ENCODE measurements at places on chromosomes 1 and 21. TPM values are rescaled to one million over a fixed set of nuclear protein-coding genes. Genes with fewer than 3 reads are reported as not detected.

DNA sequence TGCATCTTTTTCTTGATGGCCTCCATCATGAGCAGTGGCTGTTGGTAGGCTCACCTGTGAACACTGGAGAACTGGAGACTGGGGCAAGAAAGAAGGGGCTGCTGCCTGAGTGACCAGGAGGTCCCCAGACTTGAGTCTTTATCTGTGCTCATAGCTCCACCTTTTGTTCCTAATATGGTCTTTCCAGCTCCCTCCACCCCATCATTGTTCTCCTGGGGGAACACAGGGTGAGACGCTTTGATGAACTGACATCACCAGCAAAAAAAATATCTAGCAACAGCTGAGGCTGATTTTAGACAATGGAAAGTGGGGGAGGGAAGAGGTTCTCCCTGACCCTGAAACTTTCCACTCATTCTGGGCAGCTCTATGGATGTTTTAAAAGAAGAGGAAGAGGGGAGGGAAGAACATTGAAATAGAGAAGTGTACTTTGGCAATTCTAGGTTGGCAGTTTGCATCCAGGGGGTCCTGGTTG lies at the start of gene TPM3:
TSS of gene TPM3 (minus strand) at position 111 of the 472 bp plus-strand sequence. CDS start at position 29, 82 bp downstream.
- H3K27ac ChIP-seq = no peak within 1 kb of the TSS
- peaks cover 31% of the 10 kb centered on the region for H3K27me3 ChIP-seq
- no peak within 1 kb of the TSS for H3K4me3 ChIP-seq
- H3K4me1 ChIP-seq = peaks cover 13% of the 10 kb centered on the region

DNA sequence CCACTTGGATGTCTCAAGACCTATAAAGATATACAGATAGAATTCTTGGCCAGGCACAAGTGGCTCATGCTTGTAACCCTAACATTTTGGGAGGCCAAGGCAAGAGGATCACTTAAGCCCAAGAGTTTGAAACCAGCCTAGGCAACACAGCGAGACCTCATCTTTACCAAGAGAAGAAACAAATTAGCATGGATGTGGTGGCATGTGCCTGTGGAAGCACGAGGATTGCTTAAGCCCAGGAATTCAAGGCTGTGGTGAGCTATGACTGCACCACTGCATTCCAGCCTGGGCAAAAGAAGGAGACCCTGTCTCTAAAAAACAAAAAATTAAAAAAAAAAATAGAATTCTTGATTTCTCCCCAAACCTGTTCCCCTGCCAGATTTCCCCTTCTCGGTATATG lies 8.3 kb downstream of the ASAP3 start:
- H3K27ac ChIP-seq = peak overlapping the region; percentile 77
- H3K36me3 ChIP-seq = no peaks in the 10 kb centered on the region
- H3K4me3 ChIP-seq = no peak overlapping the region
- no peak for DNase-seq
- H3K4me1 ChIP-seq = peaks cover 45% of the 10 kb centered on the region

DNA sequence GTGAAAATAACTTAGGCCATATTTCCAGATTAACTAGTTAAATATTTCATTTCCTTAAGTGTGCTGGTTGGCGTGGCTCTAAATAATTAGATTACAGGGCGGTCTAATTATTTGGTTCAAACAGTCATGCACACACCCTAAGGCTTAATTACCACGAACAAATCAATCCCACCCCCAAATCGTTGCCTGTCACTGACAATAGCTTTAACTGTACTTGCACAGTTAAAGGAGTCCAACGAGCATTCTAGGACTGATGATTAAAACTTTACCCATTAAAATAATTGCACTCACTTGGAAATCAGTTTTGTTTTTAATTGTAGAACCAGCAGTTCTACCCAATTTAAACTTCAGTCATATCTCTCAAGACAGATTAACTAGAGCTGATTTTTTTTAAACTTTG lies 1.5 kb upstream of the POU2F1 start:
- DNase-seq = no peak
- peaks cover 13% of the 10 kb centered on the region for H3K4me1 ChIP-seq
- peak overlapping the region; percentile 88 for H3K4me3 ChIP-seq
- H3K27ac ChIP-seq = no peak overlapping the region
- H3K27me3 ChIP-seq = no peaks in the 10 kb centered on the region

GRCh38 chr1:75668813-75669212 lies 55.7 kb upstream of the ACADM start:
- peaks cover 5% of the 10 kb centered on the region for H3K4me1 ChIP-seq
- no peak for DNase-seq
- H3K4me3 ChIP-seq = no peak overlapping the region
- no peaks in the 10 kb centered on the region for H3K36me3 ChIP-seq

- H3K27me3 ChIP-seq = no peaks in the 10 kb centered on the region
- H3K27ac ChIP-seq = no peak overlapping the region
- H3K36me3 ChIP-seq = peaks cover 47% of the 10 kb centered on the region
- H3K4me1 ChIP-seq = peaks cover 19% of the 10 kb centered on the region
These were observed 8.4 kb upstream of the IKBKE start for GRCh38 chr1:206461602-206462455.

DNA sequence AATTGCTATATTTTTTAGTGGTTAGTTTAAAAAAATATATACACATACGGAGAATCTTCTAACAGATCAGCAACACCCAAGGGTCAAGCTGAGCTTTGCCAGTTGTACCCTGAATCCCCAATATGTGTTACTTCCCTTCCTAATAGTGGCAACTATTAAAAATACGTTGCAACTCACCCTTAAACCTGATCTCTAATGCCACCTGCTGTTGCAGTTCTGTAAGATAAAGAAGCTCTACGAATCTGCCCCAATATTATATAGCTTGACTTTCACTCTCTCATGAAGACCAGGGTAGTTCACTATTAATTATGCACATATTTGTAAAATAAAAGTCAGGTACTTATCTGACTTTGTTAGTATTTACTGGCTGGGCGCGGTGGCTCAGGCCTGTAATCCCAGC lies 58.4 kb downstream of the ASH1L start:
- H3K4me3 ChIP-seq = no peak overlapping the region
- peak; percentile 4 for DNase-seq
- H3K27me3 ChIP-seq = no peaks in the 10 kb centered on the region
- H3K27ac ChIP-seq = no peak overlapping the region
- peaks cover 12% of the 10 kb centered on the region for H3K4me1 ChIP-seq
- no peaks in the 10 kb centered on the region for H3K36me3 ChIP-seq

DNA sequence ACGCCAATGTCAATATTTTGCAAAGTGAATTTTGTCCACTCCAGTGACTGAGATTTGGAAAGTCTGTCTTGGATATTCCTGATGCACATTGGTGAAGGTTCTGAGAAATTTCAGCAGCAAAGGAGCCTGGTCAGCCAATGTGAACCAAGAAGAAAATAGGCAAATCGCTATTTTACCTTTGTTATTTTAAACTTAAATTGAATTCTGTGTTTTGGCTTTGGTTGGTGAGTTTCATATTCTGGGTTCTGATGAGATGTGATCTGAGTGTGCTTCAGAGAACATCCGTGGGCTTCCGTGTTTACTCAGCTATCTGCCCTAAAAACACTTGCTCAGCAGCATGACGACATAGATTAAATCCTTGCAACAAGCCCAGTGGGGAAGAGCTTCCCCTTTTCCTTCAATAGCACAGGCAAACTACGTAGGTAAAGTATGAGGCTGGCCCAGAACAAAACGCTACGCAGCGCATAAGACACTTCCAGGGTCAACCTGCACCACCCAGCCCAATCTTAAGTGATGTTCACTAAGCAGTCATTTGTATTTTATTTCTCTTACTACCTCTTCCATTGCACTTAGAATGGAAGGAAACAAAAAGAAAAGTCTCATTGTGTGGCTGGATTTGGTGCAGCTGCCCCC lies 176.4 kb upstream of the KAZN start:
- H3K27me3 ChIP-seq = no peaks in the 10 kb centered on the region

- H3K4me3 ChIP-seq = no peak overlapping the region
- H3K36me3 ChIP-seq = peaks cover 32% of the 10 kb centered on the region
- no peak overlapping the region for H3K27ac ChIP-seq
These were observed 176.7 kb downstream of the GALNT2 start for GRCh38 chr1:230243583-230244353.

GRCh38 chr1:183306317-183307042 lies 111.7 kb downstream of the NMNAT2 start:
- no peaks in the 10 kb centered on the region for H3K36me3 ChIP-seq
- no peak overlapping the region for H3K27ac ChIP-seq
- H3K4me3 ChIP-seq = no peak overlapping the region
- peak; percentile 71 for DNase-seq
- H3K27me3 ChIP-seq = no peaks in the 10 kb centered on the region

- peak overlapping the region; percentile 77 for H3K27ac ChIP-seq
- H3K27me3 ChIP-seq = no peaks in the 10 kb centered on the region
- DNase-seq = peak; percentile 22
- no peak overlapping the region for H3K4me3 ChIP-seq
These were observed 347.8 kb downstream of the DUSP10 start for GRCh38 chr1:221394011-221394544.

GRCh38 chr1:59013276-59013927 lies 229.6 kb upstream of the JUN start:
- peak overlapping the region; percentile 88 for H3K27ac ChIP-seq
- H3K4me1 ChIP-seq = peaks cover 39% of the 10 kb centered on the region
- no peaks in the 10 kb centered on the region for H3K27me3 ChIP-seq
- peak overlapping the region; percentile 54 for H3K4me3 ChIP-seq
- no peak for DNase-seq
- no peaks in the 10 kb centered on the region for H3K36me3 ChIP-seq

Gene KIAA0040
- total RNA-seq = 1.1 TPM

Gene PPIAL4G
- not detected for total RNA-seq
